ENCODE measurements at places on chromosomes 2 and 18.

DNA sequence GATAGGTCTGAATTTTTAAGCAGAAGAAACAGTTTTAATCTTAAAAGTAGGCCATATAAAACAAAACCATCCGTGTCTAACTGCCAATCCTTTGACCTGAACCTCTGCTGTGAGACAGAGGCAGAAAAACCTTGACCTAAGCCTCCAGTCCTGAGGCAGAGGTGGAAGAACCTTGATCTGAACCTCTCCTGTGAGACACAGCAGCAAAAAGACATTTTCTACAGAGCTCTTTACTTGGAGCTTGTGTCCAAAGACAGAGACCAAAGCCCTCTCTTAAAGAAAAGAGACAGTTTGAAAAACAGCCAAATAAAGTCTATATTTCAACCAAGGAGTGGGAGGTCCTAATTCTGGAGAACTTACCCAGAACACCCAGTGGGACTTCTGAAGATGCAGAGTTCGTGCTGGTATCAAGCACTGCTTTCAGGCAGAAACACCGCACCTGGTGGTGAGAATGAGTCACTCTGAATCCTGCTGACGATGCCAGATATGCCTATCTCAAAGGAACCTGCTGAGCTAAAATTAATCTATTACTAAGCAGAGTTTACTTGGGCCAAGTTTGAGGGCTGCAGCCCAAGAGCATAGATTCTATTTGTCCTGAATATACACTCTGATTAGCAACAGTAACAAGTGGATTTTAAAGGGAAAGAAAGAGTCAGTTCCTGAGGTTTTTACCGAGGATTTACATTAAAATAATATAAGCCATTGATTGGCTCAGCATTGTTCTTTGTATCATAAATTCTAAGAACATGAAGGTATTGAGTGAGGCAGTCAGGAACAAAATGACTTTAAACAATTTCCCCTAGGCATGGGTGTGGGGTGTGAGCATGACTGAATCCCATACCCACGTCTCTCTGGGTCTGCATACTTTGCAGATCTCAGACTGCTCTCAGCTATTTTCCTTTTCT is 806.4 kb downstream of the TRIB2 start:
- DNase-seq, result no peak

GRCh38 chr2:199524689-199525574 is 67.2 kb upstream of the SATB2 start:
- DNase-seq, result peak; percentile 5

DNA sequence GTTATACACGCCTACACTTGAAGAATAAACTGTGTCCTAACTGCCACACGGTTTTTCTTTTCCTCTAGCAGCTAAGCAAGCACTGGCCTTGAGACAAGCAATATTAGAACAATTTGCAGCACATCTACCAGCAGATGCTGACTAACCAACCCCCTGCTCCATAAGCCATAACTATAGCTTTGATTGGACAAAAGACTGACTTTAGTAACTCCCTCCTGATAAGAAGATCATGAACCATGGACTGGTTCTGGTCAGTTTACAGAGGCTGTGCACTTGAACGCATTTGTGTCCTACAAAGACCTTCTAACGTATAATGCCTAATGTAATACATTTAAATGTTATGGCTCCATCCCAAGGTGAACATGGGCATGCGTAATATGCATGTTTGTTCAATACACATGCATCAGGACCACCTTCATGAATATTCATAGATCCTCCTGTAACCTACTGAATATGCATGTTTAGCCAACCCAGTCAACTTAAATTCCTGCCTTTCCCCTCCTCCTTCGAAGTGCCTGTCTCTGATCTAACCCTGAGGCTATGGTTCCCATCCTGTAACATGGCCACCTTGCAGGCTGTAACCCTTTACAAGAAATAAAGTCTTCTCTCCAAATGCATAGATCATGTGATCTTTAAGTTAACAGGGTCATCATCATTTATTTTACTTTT is 26.5 kb downstream of the SLC4A5 start:
- DNase-seq, result peak; percentile 58

DNA sequence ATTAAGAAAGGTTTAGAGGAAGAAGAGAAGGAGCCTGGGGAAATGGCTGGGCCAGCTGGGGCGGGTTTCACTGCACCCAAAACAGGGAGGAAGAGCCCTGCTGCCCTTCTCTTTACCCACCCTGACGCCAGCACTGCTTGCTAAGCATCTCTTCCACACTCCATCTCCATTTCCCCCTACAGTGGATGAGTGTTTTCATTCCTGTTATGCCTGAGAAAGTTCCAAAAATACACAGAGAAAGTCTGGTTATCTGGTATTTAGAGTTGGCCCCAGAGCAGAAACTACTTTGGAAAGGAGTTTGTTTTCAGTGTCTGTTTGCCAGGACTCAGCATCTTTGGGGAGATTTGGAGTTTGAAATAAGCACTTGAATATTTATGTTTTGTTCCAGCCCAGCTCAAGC is 451.0 kb downstream of the SLC4A3 start:
- DNase-seq, result no peak

GRCh38 chr18:27413495-27414401 is 228.6 kb upstream of the CHST9 start:
- no peak for DNase-seq

- no peak for DNase-seq
These were observed 32.6 kb upstream of the CABLES1 start for GRCh38 chr18:23102493-23103261.

- peak; percentile 31 for DNase-seq
These were observed 46.6 kb upstream of the GALR1 start for GRCh38 chr18:77203071-77203470.

DNA sequence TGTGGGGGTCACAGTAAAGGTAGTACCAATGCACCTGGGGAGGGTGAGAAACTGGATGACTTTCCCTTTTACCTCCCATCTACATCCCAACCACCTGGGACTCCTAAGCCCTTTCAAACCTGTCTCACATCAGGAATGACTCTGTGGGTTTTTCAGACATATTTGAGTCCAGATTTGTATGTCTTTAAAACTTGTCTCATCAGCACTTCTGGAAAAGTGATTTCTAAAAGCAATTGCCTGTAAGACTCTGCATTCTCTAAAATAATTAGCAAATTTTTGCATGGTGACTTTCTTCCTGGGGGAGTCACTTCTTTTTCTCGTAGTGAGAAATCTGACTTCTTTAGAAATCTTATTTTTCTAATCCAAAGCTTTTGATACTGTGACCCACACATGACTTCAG is 1553.0 kb upstream of the PIK3C3 start:
- no peak for DNase-seq

DNA sequence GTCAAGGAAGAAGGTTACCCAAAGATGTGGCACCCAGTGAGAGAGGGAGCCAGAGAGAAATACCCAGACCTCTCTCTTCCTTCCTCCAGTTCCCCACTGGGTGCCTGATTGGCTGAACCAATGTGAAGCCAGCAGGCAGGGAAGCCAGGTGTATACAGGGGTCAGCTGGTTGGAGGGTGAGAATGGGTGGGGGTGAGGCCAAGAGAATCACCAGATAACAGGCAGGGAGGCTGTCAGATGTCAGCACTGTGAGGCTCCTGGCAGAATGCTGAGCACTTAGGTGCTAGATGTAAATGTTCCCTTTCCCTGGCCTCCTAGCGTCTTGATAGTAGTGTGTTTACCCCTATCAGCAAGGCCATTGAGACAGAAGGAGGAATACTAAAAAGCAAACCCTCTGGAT is 104.0 kb upstream of the MGAT5 start:
- DNase-seq, result no peak

DNA sequence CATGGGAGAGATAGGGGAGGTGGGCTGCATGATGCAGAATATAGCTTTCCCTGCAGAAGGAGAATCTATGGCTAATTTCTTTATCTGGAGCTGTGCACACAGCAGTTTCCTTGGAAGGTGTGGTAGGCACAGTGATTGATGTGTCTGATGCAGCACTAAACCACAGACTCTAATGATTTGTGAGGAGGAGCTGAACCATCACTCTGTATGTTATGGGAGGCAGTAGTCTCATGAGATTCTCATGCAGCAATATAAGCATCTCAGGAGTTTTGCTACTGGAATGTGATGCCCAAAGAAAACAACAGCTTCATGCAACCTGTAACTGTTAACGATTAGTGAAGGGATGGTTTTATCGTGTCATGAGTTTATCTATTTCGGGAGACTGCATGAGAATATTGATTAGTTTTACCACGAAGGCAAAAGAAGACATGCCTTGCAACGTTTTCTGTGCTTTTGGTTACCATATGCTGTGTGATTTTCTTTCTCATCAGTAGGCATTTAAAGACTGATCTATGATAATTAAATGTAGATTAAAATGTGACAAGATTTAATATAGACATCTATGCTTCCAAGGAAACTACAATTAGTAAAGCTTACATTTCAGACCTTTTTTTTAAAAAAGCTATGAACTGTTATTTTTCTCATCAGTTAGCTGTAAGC is 286.8 kb downstream of the ARL6IP6 start:
- no peak for DNase-seq

DNA sequence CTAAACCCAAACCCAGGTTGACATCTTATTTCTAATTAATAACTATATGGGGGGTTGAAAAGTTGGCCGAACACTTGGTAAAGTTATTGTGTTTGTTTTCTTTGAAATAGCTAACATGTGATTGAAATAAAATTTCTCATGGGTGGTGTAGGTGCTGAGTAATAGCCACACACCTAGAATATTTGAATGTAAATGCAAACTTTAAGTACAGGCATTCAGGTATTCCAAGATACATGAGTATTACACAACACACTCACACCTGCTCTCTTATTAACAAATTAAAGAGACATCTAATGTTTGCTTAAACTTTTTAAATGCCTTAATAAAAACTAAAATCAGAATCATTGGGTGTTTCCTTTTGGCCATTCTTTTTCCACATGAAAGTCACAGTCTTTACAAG is 165.5 kb downstream of the EHBP1 start:
- DNase-seq, result no peak

- peak; percentile 90 for DNase-seq
These were observed 1.5 kb upstream of the VSNL1 start for GRCh38 chr2:17538844-17539554.

DNA sequence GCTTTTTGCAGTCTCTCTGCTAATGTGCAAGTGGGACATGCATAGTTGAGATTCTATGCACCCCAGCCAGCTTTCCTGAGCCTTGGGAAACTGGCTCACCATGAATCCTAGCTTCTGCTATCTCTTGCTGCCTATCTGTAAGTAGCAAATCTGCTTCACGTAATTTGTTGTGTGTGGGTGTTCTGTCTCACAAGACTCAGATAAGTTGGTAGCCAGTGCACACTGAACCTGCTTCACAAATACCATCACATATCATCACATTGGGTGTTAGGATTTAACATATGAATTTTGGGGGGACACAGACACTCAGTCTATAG is 13.9 kb upstream of the VRK2 start:
- DNase-seq, result peak; percentile 3

- no peak for DNase-seq
These were observed 694.1 kb downstream of the ARHGAP15 start for GRCh38 chr2:143823296-143823695.

- no peak for DNase-seq
These were observed 77.4 kb downstream of the RTP5 start for GRCh38 chr2:241947004-241947350.

GRCh38 chr2:229176136-229176535 is 95.0 kb downstream of the PID1 start:
- no peak for DNase-seq

GRCh38 chr2:234680688-234681619 is 184.1 kb upstream of the ARL4C start:
- no peak for DNase-seq

DNA sequence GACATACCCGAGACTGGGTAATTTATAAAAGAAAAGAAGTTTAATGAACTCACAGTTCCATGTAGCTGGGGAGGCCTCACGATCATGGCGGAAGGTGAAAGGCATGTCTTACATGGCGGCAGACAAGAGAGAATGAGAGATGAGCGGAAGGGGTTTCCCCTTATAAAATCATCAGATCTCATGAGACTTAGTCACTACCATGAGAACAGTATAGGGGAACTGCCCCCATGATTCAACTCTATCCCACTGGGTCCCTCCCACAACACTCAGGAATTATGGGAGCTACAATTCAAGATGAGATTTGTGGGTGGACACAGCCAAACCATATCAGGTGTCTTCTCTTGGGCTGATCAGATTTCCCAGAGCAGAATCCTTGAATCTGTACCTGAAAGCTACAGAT is 617.3 kb upstream of the ID2 start:
- DNase-seq, result no peak

GRCh38 chr18:5195656-5196055 is 1.4 kb downstream of the AKAIN1 start:
- DNase-seq, result peak; percentile 2

DNA sequence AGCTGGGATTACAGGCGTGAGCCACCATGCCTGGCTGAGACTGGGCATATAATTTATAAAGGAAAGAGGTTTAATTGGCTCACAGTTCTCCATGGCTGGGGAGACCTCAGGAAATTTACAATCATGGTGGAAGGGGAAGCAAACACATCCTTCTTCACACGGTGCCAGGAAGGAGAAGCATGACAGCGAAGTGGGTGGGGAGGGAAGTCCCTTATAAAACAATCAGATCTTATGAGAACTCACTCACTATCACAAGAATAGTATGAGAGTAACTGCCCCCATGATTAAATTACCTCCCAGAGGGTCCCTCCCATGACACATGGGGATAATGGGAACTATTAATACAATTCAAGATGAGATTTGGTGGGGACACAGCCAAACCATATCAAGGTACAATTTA is 7.8 kb upstream of the LCLAT1 start:
- DNase-seq, result no peak

DNA sequence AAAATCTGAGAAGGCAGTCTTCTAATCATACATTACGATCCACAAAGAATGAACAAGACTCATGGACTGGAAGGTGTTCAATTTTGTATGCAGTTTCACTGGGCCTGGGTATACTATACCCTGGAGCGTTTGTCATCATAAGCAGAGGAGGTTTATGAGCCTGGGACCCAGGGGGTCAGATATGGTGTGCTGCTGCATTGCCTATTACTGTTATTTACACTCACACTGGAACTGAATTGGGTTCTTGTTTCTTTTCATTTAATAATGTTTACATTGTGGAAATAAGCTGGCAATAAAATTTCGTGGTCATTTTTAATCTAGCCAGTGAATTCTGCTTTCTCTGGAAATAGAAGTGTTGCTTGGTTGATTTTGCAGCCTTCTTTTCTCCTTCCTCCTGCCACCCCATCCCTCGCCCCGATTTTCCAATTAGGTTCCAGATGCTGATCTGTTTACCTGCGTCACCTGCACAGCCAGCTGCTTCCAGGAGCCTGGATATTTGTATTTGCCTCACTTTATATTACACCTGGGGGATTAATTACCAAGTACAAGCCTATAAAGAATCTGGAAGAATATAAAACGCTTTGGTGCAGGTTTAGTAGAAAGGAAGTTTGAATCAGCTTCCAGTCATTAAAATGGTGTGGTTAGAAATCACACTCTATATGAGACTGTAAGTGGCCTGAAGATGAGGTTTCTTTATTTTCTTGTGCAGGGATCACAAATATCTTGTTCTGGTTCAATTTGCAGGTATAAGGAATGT is 234.4 kb downstream of the SOCS6 start:
- no peak for DNase-seq

GRCh38 chr2:130840506-130840905 is 3.8 kb downstream of the ARHGEF4 start:
- DNase-seq, result no peak

GRCh38 chr2:240402566-240403272 is 32.7 kb upstream of the GPC1 start:
- no peak for DNase-seq

Measured in ELF-1 (cell line).